Activated T-cell treated with anti-CD3 and anti-CD28 coated beads for 24 hours (primary cell): ENCODE measurements at places on chromosomes 2 and 18.

- DNase-seq: no peak
These were observed 1417.6 kb upstream of the CDH2 start for GRCh38 chr18:29594493-29594892.

DNA sequence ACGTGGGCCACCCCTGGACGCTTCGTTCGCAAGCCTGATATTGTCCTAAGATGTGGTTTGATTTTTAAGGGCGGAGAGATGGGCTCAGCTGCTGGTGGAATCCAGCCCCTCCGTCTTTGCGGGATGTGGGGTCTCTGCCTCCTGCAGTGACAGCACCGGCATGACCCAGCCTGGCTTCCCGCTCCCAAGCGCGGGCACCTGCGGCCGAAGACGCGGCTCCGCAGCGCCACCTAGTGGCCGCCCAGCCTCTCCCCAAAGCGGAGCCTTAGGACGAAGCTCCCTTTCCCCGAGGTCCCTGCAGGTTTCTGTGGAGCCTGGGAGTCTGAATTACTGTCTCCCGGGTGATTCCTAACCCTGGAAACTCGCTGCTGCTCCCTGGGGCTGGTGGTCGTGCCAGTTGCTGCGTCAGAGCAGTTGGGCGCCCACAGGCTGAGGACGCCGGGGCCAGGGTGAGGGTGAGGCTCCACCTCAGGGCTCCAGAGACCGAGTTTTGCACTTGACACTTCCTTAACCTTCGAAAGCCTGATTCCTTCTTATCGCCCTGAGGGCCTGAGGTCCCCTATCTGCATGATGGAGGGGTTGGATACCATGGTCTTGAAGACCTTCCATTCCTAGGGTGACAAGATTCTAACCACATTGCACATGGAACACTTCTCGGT lies 137.5 kb downstream of the TPO start:
- DNase-seq: peak; percentile 51

DNA sequence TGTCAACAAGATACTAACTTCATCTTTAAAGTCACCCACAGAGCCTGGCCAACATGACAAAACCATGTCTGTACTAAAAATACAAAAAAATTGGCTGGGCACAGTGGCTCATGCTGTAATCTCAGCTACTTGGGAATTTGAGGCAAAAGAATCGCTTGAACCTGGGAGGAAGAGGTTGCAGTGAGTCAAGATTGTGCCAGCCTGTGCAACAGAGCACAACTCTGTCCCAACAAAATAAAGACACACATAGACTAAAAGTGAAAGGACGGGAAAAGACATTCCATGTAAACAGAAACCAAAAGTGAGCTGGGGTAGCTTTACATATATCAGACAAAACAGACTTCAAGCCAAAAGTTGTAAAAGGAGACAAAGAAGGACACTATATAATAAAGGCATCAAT lies 34.8 kb downstream of the USP34 start:
- DNase-seq: no peak

DNA sequence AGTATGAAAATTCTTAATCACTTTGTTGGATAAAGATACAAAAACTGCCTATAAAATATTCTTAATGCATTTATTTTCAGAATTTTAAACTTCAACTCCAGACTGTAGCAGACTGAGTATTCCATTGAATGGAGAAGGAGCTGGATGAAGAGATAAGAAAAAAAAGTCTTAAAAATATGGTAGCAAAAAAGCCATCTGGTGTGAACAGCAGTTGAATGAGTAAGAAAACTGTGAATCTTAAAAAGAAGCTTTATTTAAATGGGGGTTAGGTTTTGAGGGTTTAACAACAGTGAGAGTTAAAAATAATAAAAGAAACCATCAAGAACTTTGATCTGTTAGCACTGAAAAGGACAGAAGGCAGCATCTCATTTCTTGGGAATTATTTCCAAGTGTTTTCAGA lies 91.5 kb downstream of the KCNH7 start:
- no peak for DNase-seq

GRCh38 chr2:197216361-197216979 lies 94.1 kb downstream of the ANKRD44 start:
- DNase-seq: no peak

GRCh38 chr2:57207191-57207590 lies 839.4 kb upstream of the VRK2 start:
- DNase-seq: no peak

- DNase-seq: no peak
These were observed 65.5 kb downstream of the STEAP3 start for GRCh38 chr2:119289093-119289492.

GRCh38 chr2:68185541-68186164 lies 28.0 kb downstream of the PNO1 start:
- DNase-seq: peak; percentile 38

DNA sequence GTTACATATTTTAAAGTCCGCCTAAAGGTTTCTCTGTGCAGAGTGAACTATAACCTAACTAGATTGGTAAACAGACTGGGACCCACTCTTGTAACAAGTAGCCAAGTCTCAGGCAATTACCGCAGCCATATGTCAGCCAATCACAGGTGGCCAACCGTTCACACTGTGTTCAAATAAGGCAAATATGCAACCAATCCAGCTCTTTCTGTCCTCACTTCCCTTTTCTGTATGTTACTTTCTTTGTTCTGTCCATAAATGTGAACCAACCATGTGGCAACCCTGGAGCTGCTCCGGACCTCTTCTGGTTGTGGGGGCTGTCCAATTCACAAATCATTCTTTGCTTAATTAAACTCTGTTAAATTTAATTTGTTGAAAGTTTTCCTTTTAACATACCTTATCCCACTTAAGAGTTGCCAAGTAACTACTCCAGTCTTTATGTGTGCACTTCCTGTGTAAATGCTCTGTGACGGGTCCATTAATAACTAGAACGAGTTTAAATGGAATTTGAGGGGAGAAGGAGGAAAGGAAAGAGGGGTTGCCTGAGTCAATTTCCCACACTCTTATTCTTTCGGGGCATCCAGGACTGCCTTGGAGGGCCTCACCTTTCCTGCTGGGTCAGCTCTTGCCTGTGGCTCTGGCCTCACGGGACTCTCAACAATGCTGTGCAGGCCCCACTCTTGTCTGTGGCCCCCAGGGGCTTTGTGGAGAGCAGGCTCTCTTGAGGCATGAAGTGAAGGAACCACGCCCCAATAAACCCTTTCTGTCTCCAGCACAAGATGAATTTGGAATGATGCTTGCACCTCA lies 6.6 kb upstream of the RPL37A start:
- DNase-seq: no peak

- DNase-seq: no peak
These were observed 142.0 kb downstream of the COPS8 start for GRCh38 chr2:237227592-237228280.

- no peak for DNase-seq
These were observed 201.3 kb upstream of the GALNT5 start for GRCh38 chr2:157056200-157056676.

GRCh38 chr2:200650195-200650594 lies 64.4 kb downstream of the AOX1 start:
- no peak for DNase-seq

GRCh38 chr2:86286516-86286915 lies 50.9 kb downstream of the REEP1 start:
- no peak for DNase-seq

- no peak for DNase-seq
These were observed 90.2 kb downstream of the SH3BP4 start for GRCh38 chr2:235041918-235042575.

DNA sequence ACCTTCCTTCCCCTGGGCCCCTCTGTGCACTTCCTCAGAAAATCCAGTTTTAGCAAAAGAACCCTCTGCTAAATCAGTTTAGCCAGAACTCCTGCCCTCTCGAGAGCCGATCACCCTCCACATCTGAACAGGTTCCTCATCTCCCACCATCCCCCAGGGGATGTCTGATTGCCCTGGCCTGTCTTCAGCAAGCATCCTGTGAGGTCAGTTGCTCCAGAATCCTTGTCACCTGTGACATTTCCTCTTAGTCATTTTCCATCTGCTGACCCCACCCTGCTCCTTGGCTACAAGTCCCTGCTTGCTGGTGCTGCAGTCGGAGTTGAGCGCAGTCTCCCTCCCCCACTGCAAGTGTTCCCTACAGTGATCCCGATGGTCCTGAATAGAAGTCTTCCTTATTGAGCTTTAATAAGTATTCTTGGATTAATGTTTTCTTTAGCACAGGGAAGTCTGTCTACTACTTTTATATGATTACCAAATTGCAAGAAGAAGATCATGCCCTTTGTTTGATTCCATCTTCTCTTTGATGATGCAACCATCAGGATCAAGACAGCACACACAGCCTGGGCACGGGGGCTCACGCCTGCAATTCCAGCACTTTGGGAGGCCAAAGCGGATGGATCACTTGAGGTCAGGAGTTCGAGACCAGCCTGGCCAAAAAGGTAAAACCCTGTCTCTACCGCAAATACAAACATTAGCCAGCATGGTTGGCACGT lies 30.9 kb upstream of the UBE2F start:
- DNase-seq: no peak

DNA sequence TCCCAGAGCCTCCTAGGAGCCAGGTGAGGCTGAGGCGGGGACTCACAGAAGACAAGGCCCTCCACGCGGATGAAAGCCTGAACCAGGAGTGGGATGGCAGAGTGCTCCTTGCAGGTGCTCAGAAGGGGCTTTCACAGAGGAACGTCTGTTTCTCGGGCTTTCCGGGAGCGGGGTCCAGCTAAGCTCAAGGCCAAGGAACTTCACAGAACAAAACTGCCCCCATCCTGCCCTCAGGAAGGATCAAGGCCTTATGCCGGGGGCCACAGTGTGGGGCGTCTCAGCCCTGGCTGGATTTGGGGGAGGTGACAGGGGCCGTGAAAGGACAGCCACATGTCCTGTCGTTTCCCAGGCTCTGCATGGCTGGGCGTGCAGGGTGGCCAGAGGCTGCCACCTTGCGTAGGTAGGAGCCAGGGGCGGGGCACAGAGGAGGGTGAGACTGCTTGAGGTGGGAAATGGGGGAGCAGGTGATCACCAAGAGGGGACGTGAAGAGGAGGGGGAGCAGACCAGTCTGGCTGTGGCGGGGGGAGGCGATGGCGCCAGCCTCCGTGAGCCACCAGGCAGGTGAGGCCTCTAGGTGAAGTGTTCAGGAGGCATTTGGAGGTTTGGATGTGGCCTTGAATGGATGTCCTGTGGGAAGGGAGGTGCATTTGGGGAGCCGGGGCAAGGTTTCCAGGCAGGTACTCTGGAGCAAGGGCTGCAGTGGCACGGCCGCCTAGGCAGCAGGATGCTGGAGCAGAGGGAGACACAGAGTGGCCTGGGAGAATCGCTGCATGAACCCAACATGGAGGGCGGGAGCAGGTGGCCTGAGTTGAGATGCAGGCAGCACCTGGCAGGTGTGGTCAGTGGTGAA lies 79.1 kb downstream of the TWIST2 start:
- DNase-seq: no peak

DNA sequence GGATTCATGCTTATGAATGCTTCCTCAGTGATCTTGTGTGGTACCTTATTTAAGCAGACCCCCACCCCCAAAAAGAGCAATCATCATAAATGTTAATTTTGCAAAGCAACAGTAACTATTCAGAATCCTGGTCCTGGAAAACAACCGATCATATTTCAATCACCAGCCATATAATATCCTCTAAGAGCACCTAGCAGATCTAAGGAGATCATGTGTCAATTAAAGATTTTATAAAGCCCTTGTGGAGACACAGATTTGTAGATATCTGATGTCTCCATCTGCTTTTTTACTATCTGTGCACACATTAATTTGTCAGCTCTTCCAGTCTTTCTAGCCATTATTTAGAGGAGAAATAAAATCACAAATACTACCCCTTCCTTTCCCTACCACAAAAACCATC lies 423.7 kb downstream of the TGIF1 start:
- DNase-seq: no peak

GRCh38 chr2:144096531-144096930 lies 423.4 kb downstream of the ZEB2 start:
- DNase-seq: no peak

DNA sequence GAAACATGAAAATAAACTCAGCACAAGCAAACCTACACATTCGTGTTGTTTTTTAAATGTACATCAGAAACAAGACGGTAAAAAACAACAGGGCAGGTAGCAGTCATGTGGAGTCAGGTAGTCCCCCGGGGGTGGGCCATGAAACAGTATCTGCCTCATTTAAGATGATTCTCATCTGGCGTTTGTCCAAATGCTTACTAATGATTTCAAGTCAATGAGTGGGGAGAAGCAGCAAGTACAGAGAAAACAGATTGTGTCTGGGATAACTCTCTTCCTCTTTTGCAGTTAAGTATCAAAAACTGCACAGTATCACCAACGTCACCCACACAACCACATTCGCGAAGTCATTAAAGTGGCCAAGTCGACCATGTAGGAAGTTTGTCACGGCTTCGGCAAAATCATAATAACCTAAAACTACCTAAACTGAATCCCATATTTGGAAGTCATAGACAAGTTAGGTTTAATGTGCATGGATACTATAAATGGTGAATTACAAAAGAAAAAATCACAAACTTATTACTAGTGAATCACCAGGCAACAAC lies 1.3 kb downstream of the LAPTM4A start:
- DNase-seq: no peak

GRCh38 chr2:19873014-19873413 lies 28.8 kb downstream of the TTC32 start:
- no peak for DNase-seq

DNA sequence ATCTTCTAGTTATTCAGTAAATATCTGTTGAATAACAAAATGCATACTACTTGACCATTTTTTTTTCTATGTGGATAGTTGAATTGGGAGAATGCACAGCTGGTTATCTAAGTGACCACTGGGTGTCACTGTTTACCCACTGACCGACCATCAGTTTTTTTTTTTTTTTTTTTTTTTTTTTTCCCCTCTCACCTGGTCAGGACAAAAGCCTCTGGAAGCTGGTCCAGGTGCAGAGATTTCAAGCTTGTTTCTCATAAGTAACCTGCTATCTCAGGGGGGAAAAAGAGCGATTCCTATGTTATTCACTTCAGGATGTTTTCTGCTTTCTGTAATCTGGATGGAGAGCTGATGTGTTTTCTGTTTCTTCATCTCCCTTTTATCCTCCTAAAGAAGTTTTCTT lies 256.0 kb downstream of the DCDC2C start:
- no peak for DNase-seq

- no peak for DNase-seq
These were observed 5.4 kb upstream of the CWC22 start for GRCh38 chr2:180012523-180012922.

GRCh38 chr2:88400037-88400767 lies 52.3 kb downstream of the FOXI3 start:
- DNase-seq: no peak
